Activated CD4-positive, alpha-beta T cell treated with anti-CD3 and anti-CD28 coated beads, Interleukin-2, amount 10 ng/mL, durations not matched to agents 7 days and 5 days (primary cell): ENCODE measurements at places on chromosomes 12 and 14.

DNA sequence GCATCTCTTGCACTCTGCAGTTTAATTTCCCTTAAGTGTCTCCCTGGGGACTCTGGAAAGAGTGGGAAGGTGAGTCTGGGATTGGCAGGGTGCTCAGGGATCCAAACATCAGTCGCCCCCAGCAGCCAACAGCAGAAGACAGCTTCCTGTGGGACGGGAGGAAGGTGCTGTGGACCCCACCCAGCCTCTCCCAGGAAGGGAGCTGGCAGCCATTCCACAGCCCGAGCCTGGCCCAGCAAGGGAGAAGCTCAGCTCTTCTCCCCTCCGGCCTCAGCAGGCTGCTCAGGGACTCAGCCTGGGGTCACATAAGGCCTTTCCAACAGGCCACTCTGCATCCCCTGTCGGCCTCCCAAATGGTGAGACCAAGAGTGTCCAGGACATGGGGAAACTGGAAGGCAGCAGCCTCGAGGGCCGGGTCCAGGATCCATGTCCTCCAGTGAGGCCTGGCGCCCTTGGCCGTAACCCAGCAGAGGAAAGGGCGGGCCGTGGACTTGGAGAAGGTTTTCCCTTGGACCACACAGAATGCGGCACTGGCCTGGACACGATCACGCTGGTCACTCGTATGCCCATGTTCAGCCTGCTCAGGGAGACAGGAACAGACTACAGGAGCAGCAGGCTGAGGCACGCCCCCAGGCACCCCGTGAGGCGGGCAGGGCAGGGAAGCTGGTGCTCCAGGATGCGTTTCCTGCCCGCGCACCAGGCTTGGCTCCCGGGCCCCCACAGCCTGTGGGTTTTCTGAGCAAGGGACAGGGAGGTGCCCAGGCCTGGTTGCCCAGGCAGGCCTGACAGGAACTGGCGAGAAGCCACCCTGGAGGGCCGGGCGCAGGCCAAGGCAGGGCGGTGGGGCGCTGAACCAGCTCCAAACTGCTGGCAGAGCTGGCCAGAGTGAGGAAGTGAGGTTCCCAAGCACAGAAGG, 3.5 kb downstream of the XRCC3 start:
- DNase-seq = no peak

DNA sequence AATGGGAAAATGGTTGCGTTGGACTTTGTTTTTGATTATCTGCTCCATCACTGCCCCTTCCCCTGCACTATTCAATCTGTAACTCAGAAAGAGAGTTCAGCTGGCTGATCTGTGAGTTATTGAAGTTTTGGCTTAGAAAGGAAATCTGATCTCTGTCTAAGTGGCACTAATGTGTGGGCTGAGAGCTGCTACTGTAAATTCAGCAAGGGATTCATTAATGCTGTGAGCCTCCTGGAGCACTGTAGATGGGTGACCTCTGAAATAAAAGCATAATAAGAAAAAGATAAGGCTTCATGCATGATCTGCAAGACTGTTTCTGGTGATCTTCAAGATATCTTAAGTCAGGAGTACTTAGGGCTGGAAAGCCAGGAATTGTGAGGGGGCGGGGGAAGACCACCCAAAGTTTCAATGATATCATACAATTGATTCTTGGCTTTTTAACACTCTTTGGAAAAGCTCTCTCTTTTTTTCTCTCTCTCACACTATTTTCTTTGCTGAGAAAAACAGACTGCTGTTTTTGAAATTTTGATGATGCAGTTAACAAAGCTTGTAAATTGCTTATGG, 101.1 kb downstream of the C12orf75 start:
- DNase-seq = no peak

DNA sequence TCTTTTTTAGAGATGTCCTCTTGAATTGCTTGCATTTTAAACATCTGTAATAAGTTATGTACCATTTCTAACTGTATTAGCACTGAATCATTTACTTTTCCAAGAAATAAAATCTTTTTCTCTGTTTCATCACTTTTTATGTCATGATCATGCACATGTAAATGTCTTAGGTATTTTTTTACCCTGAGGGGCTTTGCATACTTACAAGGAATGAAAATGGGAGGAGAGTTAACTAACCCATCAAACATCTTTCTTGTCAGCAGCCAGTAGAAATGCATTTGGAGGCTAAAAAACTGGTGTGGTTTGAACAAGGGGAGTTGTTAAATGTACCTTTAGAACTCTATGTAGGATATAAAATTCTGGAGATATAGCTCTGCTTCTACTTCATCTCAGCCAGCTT, 1080.3 kb downstream of the GALC start:
- DNase-seq = no peak

DNA sequence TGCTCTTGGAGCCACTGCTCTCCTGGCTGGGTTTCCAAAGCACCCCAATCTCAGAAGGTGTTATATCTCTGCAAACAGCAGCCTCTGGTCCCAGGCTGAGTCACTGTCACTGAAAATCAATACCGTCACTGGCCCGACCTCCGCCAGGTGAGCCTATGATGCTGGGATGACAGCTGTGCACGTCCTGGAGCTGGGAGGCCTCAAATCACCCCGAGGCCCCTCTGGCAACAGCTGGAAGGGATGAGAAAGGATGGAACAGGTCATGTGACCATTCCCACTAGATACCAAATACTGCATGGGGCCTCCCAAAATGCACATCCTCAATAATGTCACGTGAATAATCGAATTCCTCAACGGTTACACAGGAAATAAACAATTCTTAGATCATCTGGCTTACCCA, 190.8 kb downstream of the TTC7B start:
- DNase-seq = no peak

GRCh38 chr12:9701380-9702154, 31.3 kb downstream of the CLECL1 start:
- DNase-seq = peak; percentile 30

GRCh38 chr14:22320362-22320750, 268.7 kb downstream of the DAD1 start:
- DNase-seq = no peak

GRCh38 chr12:121170151-121170550, 37.5 kb downstream of the P2RX7 start:
- DNase-seq = no peak

DNA sequence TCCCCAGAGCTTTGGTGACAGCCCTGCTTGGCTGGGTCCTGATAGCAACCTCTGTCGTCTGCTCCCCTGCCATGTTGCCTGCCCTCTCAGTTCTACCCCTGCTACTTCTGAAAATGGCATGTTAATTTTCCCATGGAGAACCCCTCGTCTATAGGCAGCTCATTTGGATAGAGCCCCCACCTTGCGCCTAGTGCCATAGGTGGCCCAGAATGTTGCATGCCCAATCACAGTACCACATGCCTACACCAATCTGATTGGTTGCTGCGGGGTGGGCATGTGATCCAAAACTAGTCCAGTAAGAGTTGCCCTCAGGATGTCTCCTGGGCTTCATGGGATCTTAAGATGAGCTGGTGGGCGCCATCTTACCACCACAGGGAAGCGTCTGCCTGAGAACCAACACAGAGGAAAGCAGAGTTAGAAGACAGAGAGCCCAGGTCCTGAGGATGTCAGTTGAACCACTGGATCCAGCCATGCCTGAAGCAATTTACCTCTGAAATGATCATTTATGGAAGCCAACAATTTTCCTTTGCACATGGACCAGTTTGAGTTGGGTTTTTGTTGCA, 85.7 kb downstream of the PAPOLA start:
- no peak for DNase-seq

GRCh38 chr12:118334939-118335567, 37.7 kb downstream of the TAOK3 start:
- no peak for DNase-seq

DNA sequence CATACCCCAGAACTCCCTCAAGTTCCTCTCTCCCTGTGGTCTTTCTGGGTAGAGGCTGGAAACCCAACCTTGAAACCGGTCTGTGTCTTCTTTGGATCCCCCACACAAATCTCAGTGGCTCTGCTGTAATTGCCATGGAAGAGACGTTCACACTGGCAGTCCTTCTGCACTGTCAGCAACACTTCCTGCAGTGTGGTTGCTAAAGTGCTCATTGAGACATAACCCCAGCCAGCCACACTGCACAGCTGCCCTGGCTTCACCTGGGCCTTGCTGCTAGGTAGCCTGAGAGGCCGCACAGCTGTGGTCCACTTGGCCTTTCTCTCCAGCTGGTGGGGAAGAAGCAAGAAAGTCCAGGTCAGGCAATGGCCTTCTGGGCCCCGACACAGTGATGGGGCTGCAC, 2.4 kb downstream of the GZMH start:
- DNase-seq = no peak

DNA sequence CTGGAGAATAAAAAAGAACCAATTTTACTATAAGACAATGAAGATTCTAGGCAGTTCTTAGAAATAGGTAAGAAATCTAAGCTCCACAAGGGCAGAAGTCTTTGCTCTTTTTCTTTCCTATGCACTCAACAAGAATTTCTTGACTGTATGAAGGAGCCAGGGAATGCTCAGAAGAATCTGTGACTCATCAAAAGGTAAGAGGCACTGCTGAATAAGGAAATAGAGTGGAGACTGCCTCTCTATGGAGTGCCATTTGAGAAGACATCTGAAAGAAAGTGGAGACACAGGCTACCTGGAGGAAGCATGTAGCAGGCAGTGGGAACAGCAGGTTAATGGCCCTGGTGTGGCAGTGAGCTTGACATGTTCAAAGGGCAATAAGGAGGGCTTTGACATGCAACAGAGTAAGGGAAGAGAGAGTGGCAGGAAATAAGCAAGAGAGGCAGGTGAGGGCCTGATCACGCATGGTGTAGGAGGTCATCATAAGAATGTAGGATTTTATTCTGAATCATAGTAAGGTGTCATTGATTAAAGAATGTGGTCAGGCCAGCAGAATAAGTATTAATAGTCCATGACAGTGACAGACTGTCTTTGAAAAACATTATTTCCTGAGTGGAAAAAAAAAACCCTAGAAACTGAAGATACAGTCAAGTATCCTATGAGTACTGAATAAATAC, 446.7 kb upstream of the GARIN6 start:
- DNase-seq = no peak

DNA sequence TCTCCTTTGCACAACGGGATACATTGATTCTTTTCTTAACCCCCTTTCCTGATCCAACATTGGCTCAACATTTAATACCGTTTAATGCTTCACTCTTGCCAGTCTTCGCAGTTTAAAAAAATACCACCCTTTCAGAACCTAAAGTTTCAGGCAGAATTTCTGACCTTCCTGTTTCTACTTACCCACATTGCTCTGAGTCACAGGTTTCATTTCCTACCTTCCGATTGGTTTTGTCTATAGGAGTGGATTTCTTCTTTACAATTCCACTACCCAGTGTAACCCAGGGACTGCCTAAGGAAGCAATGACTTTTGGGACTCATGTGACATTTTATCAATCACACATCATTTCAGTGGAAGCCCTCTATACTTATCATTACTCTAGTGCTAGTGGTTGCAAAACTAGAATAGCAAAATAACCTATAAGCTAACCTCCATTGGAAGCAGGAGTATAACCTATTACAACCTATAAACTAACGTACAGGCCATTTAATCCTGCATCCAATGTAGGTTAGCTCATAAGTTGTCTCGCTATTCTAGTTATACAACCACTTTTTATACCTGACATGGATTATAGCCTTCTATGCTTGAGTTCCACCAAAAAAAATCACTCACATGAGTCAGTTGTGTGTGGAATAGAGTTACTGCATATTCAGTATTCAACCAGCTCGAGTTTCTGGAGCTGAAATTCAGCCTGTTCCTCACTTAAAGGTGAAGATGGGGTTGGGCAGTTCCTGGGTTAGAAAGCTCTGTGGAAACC, 64.9 kb upstream of the KITLG start:
- DNase-seq = no peak

- no peak for DNase-seq
These were observed 10.7 kb upstream of the TBX3 start for GRCh38 chr12:114694436-114695304.

DNA sequence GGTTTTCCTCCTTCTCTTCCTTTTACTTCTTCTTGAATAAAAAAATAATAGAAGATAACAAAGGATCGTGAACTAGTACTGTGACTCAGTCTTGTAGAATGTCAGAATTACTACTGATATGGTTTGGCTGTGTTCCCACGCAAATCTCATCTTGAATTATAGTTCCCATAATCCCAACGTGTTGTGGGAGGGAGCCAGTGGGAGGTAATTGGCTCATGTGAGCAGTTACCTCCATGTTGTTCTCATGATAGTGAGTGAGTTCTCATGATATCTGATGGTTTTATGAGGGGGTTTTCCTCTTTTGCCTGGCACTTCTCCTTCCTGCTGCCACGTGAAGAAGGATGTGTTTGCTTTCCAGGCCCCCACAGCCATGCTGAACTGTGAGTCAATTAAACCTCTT, 549.6 kb downstream of the DIO2 start:
- DNase-seq = no peak

DNA sequence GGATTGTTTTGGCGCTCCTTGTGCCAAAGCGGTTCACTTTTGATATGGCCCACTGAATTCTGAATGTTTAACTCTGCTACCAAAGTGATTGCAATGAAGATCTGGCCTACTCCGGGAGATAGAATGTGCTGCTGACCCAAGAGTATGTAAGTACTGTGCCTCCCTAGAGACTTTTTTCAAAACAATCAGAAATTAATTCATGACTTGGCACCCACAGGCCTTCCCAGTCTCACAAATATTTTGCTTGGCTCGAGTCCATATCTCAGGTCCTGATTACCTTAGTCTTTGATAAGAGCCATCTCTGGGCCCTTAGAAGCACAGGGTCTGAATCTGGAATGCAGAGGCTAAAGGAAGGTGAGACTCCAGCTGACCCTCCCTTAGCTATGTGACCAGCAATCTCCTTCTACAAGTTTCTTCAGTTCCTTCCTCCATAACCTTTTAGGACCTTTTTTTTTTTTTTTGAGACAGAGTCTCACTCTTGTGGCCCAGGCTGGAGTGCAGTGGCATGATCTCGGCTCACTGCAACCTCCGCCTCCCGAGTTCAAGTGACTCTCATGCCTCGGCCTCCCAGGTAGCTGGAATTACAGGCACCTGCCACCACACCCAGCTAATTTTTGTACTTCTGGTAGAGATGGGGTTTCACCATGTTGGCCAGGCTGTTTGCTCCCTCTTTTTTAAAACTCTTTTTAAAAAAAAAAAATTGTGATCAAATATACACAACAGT, 49.5 kb upstream of the METAP2 start:
- DNase-seq = no peak

GRCh38 chr12:3000548-3001275, 41.5 kb downstream of the TEAD4 start:
- DNase-seq = no peak

DNA sequence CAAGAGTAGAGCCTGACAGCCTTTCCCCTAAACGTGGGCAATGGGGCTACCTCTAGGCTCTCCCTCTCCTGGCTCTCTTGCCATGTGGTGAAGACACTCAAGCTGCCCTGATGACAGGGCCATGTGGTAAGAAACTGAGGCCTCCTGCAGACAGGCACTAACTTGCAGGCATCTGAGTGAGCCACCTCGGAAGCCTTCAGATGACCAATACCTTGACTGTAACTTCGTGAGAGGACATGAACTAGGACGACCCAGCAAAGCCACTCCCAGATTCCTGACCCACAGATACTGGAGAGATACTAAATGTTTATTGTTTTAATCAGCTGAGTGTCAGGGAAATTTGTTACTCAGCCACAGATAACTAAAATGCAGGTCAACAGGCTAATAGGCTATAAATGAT, 96.4 kb downstream of the EFCAB11 start:
- no peak for DNase-seq
